ENCODE measurements at places on chromosomes 16 and 17. TPM values are rescaled to one million over a fixed set of nuclear protein-coding genes. Genes with fewer than 3 reads are reported as not detected.
A peak's percentile ranks its signal among the peaks of the same experiment; 100 is the strongest.

The TOB1 gene
- 40.7 TPM for total RNA-seq

The PRR35 gene
- total RNA-seq = not detected

DNA sequence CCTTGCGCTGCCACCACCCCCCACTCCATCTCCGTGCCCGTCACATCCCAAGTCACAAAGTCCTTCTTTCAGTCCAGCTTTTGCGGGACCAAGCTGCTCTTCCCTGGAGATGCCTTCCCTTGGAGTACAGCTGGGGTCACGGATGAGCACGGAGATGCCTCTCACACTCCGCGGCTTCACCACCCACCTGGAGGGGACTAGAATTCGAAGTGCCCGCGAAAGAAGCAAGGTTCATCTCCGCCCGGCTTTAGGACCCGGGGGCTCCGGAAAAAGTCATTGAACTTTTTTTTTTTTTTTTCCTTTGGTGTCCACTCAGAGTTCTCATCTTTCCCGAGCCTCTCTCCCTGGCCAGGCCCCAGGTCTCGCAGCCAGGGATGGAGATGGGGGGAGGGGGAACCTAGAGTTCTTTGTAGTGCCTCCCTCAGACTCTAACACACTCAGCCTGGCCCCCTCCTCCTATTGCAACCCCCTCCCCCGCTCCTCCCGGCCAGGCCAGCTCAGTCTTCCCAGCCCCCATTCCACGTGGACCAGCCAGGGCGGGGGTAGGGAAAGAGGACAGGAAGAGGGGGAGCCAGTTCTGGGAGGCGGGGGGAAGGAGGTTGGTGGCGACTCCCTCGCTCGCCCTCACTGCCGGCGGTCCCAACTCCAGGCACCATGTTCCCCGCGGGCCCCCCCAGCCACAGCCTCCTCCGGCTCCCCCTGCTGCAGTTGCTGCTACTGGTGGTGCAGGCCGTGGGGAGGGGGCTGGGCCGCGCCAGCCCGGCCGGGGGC, at the start of gene FKBP10:
Gene FKBP10, plus strand, starts transcription at position 624 of the 771 bp plus-strand sequence. Its CDS starts 31 bp downstream, at position 655.
- peaks cover 18% of the 10 kb centered on the region for H3K4me1 ChIP-seq
- H3K27ac ChIP-seq = no peak within 1 kb of the TSS
- H3K4me3 ChIP-seq = peak within 1 kb of the TSS; percentile 75
- H3K27me3 ChIP-seq = peaks cover 10% of the 10 kb centered on the region
- DNase-seq = peak; percentile 34

The TBX2 gene
- total RNA-seq = not detected

Data from activated naive CD4-positive, alpha-beta T cell treated with anti-CD3 and anti-CD28 coated beads for 36 hours (primary cell).